Right ventricle myocardium superior (tissue), 1 donor: ENCODE measurements at places on chromosomes 4 and X. TPM values are rescaled to one million over a fixed set of nuclear protein-coding genes. Genes with fewer than 3 reads are reported as not detected.

The SLC7A11 gene
- total RNA-seq, result 0.08 TPM

The TCEAL2 gene
- 0.27 TPM for total RNA-seq

The SH2D1A gene
- not detected for total RNA-seq

The CYLC1 gene
- total RNA-seq, result not detected

The MAGEB16 gene
- total RNA-seq, result not detected

The THOC2 gene
- total RNA-seq, result 24.1 TPM

The TEX11 gene
- not detected for total RNA-seq

The HUWE1 gene
- 111 TPM for total RNA-seq

The CFAP99 gene
- total RNA-seq, result not detected

The TRIM75 gene
- total RNA-seq, result not detected

The ETFDH gene
- total RNA-seq, result 389 TPM

The ARAP2 gene
- 2.4 TPM for total RNA-seq

The RGN gene
- total RNA-seq, result 17.7 TPM

The FAM114A1 gene
- 20.3 TPM for total RNA-seq

The EPHA5 gene
- 0.13 TPM for total RNA-seq

The TCEAL6 gene
- not detected for total RNA-seq

The MEPE gene
- not detected for total RNA-seq

The IL2RG gene
- 0.89 TPM for total RNA-seq

The LGI2 gene
- total RNA-seq, result 2.3 TPM

The MAD2L1 gene
- total RNA-seq, result 1.7 TPM

The SLC4A4 gene
- 21.2 TPM for total RNA-seq

The UGT2B7 gene
- total RNA-seq, result not detected

The VSIG1 gene
- total RNA-seq, result not detected

The NKX6-1 gene
- not detected for total RNA-seq

The FATE1 gene
- total RNA-seq, result 0.22 TPM

The AFF2 gene
- total RNA-seq, result 0.24 TPM

The NPNT gene
- 2.1 TPM for total RNA-seq

The SMPX gene
- 569 TPM for total RNA-seq

The CD40LG gene
- total RNA-seq, result not detected

The CXCL10 gene
- total RNA-seq, result not detected

The CSAG1 gene
- not detected for total RNA-seq

The PITX2 gene
- total RNA-seq, result not detected

The IRAK1 gene
- total RNA-seq, result 34.2 TPM

The FAM149A gene
- 14.6 TPM for total RNA-seq

The KCND1 gene
- 0.38 TPM for total RNA-seq

The RAB41 gene
- total RNA-seq, result not detected
